NCI-H460 (cell line): ENCODE measurements at places on chromosomes 7 and 10.

DNA sequence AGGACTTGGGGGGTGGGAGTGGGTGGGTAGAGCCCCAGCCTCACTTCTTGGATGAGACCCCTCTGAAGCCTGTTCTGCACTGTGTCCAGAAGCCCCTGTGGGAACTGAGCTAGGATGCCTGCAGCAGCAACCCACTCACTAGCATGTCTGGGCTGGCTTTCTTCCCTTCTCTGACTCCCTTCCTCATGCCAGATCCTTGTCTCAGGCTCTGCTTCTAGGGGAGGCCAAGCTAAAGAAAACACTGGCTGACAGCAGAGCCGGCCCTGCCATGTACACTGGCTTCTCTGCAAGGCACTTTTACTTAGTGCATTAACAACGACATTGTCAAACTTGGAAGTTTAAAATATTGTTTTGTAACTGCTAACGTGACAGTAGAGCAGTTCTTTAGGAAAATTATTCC, 50.2 kb downstream of the ARHGAP22 start:
- no peak for DNase-seq

GRCh38 chr10:46096909-46097575, 51.0 kb upstream of the MSMB start:
- no peak for DNase-seq

GRCh38 chr7:129146237-129146979, 1.9 kb downstream of the TSPAN33 start:
- no peak for DNase-seq

GRCh38 chr10:78134773-78135306, 101.2 kb downstream of the RPS24 start:
- DNase-seq: no peak

DNA sequence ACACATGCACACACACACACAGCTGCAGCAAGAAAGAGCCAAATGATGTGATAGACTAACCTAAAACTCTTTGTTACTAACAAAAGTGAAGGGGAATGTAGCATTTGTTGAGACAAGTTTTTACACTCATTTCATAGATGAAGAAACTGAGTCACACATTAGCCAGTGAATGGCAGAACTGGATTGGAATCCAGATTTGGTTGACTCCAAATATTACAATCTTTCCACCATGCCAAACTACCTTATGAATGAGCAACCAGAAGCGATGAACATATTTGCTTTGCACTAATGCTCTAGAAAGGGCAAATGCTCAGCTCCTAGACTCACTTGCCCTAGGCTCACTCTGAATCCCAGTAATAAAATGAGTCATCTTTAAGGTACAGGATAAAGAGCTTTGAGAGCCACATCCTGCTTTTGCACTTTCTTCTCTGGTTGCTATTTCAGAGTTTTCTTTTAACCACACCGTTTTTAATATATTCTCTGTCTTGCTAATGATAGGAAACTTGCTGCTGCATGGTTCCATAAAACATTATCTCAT, 111.9 kb downstream of the GPAM start:
- no peak for DNase-seq

DNA sequence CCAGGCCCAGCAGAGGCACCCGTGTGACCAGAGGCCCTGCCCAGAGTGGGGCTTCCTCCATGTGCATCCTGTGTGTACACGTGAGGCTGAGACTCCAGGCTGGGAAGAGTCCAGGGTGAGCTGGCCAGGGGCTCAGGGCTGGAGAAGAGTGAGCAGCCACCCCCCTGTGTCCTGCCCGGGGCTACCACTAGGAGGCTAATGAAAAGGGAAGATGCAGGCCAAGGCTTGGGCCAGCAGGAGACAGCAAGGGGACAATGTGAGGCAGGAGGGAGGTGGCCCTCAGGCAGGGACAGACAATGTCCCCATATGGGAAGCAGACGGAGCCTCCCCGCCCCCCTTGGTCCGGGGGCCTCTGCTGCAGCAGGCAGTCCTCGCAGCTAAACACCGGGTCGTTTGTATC, 102.0 kb downstream of the HIF1AN start:
- peak; percentile 14 for DNase-seq

DNA sequence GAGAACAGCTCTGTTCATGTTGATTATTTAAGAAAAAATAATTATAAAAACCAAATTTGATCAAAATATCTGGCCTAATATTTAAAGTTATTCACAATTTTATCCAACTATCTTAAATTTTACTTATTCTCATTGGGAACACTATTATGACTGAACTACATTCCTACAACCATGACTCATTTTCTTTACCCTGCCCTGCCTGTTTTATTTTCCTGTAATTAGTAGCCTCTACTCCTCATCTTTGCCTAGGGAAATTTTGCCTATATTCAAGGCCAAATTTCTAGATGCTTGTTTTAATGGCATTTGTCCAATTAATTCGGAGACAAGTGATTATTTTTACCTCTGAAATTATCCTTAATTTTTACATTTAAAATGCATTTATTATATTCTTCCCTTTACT, 289.7 kb upstream of the TMEM229A start:
- DNase-seq: no peak

- DNase-seq: no peak
These were observed 998.1 kb downstream of the LRMDA start for GRCh38 chr10:76429368-76430060.

GRCh38 chr10:116073001-116073400, 200.0 kb downstream of the GFRA1 start:
- no peak for DNase-seq

DNA sequence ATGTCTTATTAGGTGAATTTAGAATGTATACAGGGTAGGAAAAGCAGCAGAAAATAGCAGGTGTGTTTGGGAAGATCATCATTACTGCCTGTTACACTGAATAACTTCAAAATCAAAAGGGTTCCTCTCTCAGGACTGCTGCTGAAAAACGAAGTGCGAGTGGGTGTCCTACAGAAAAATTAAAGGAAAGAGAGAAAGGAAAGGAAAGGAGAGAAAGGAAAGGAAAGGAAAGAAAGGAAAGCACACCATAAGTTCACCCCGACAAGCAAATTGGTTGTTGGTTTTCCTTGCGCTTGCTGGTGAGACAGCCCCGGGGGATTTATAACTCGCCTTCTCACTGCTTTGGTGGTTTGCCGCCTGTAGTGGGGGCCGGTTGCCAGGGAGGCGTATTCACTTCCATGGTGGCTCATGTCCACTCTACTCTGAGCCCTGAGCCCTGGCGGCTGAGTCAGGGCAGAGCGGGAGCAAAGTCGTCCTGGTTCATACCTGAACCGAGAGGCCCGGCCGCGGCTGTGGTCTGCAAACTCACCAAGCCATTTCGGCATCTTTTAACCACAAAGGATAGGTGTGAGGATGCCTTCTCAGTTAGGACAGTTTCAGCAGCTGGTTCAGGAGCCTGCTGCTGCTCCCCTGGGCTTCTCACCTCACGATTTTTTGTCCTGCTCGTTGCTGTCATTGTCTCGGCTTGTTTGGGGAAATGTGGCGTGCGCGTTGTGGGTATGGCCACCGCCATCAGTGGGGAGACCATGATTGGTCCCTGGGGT, 26.1 kb downstream of the INPP5A start:
- no peak for DNase-seq

GRCh38 chr10:19332304-19332703, 283.7 kb downstream of the MALRD1 start:
- no peak for DNase-seq

DNA sequence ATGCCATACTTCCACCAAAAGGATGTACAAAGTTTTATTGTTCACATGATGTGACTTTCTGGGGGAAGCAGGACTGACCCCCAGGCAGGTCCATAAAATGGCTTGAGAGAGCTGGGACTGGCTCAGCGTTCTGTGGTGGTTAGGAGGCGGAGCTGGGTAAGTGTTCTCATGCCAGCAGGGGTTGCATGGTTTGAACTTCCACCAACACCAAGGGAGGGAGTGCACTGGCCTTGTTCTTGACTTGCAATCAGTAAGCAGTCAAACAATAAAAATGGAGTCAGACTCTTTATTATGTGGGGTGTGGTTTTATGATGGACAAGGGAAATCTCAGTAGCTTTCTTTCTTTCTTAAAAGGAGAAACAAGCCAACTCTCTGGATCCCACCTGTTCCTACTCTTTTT, 95.4 kb upstream of the PRR15 start:
- DNase-seq: no peak

DNA sequence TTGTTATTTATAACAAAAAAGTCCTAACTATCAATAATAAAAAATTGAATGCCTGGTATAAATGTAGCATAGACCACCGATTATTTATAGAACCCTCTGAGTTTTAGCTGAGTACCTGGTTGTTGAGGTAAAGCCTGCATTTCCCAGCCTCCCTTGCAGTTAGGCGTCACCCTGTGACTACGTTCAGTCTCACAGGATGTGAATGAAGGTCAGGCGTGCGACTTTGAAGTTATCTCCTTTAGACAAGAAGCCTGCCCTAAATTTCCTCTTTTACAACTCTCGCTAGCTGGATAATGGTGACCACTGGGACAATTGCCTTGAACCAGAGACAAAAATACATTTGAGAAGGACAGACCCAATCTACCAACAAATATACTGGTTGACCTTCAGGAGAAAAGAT, 67.5 kb upstream of the TES start:
- DNase-seq: no peak

GRCh38 chr7:110938165-110938564, 152.8 kb upstream of the LRRN3 start:
- no peak for DNase-seq

- no peak for DNase-seq
These were observed 192.4 kb downstream of the PTN start for GRCh38 chr7:137151041-137151689.

- DNase-seq: no peak
These were observed 149.6 kb upstream of the PRPS1L1 start for GRCh38 chr7:18177129-18177814.

- DNase-seq: no peak
These were observed 65.9 kb upstream of the PRKG1 start for GRCh38 chr10:51008346-51008745.

DNA sequence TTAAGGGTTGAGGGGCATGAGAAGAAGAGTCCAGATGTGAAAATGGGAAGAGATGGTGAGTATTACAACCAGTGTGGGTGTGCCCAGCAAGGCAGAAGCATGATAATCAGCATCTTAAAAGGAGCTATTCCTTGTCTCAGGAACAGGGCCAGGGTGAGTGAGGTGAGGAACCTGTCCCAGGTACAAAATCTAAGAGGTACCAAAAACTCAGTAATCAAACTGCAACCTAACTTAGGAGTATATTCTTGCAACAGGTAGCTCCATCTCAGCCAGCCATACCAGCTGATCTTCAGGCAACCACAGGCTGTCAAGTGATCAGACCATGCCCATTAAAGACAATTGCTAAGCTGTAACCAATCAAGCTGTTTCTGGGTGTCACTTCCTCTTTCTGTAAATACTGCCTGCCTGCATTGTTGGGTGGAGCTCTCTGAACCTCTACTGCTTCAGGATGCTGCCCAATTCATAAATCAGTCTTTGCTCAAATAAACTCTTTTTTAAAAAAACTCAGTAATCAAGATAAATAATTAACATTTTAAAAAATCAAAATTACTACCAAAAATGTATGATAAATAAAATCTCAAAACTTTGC, 7.4 kb downstream of the KEL start:
- no peak for DNase-seq

- no peak for DNase-seq
These were observed 78.9 kb downstream of the ITIH5 start for GRCh38 chr10:7587865-7588188.

- DNase-seq: no peak
These were observed 231.5 kb downstream of the TNS3 start for GRCh38 chr7:47350425-47350824.

- DNase-seq: no peak
These were observed 71.2 kb downstream of the TMEM178B start for GRCh38 chr7:141144921-141145629.

DNA sequence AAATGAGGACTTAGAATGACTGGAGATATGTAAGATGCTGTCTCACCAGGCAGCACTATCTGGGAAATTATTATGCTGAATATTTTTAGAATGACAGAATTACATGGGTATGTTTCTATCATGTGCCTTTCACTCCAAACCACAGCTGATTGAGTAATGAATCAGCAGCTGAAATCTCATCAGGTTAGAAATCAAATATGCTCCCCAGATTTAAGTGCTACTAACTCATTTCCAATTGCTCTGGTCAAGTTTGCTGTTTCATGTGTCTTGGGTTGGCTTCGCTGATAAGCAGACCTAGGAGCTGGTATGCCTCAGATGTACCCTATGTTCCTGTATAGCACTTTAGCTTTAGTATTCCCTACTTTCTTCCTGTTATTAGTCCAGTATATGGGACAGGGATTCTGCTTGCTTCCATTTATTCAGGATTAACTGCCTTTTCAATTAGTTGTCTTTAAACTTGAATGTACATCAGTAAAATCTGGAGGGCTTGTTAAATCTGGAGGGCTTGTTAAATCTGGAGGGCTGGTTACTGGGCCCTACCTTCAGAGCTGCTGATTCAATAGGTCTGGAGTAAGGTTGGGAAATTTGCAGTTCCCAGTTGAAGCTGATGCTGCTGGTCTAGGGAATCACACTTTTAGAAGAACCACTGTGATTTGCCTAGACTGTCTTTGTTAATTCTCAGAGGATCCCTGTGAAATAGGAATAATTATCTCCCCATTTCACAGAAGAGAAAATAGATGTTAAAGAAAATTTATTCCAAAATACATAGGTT, 172.9 kb downstream of the DKK1 start:
- DNase-seq: no peak

DNA sequence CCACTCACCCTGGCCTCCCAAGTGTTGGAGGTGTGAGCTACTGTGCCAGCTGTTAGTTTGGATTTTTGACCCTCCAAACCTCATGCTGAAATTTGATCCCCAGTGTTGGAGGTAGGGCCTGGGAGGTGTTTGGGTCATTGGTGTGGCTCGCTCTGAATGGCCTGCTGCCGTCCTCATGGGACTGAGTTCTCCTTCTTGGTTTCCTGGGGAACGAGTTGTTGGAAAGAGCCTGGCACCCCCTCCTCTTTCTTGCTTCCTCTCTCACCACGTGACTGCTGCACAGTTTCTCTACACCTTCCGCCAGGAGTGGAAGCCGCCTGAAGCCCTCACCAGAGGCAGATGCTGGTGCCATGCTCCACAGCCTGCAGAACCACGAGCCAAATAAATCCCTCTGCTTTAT, 253.5 kb downstream of the PHTF2 start:
- DNase-seq: no peak

GRCh38 chr10:47255866-47256265, 44.1 kb upstream of the GDF10 start:
- DNase-seq: no peak

GRCh38 chr10:103802637-103803353, 52.6 kb downstream of the SH3PXD2A start:
- DNase-seq: no peak
